Large intestine (tissue), 12 donors: ENCODE measurements at places on chromosomes 7 and 10. TPM values are rescaled to one million over a fixed set of nuclear protein-coding genes. Genes with fewer than 3 reads are reported as not detected.

- no peak overlapping the region for H3K27ac ChIP-seq
- DNase-seq, result no peak
- no peaks in the 10 kb centered on the region for H3K27me3 ChIP-seq
- no peaks in the 10 kb centered on the region for H3K36me3 ChIP-seq
Observed at GRCh38 chr10:105509517-105509916, 868.4 kb downstream of the SORCS3 start.

DNA sequence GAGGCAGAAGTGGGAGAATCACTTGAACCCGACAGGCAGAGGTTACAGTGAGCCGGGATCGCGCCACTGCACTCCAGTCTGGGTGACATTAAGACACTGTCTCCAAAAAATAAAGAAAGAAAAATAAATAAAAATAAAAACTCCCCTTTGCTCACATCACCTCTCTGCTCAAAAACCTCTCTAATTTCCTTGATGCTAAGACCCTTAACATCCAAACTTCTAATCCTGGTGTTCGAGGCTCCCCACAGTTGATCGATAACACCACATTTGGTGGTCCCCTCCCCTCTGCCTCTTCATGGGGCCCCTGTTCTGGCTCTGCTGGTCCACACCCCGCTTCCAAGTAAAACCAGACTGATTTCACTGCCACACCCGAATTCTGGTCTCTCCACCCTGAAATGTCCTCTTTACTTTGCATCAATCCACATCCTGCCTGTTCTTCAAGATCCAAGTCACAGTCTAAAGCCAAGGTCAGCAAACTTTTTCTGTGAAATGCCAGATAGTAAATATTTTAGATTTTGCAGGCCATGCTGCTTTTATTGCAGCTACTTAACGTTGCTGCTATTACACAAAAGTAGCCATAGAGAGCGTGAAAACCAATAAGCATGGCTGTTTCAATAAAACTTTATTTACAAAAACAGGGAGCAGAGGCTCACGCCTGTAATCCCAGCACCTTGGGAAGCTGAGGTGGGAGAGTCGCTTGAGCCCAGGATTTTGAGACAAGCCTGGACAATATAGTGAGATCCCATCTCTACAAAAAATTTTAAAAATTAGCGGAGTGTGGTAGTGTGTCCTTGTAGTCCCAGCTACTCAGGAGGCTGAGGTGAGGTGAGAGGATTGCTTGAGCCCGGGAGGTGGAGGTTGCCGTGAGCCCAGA is 11.8 kb downstream of the MOSPD3 start:
- H3K36me3 ChIP-seq, result no peaks in the 10 kb centered on the region
- H3K4me1 ChIP-seq, result peaks cover 6% of the 10 kb centered on the region
- H3K27me3 ChIP-seq, result no peaks in the 10 kb centered on the region
- no peak overlapping the region for H3K4me3 ChIP-seq
- no peak overlapping the region for H3K27ac ChIP-seq
- DNase-seq, result no peak

- H3K4me3 ChIP-seq, result no peak overlapping the region
- H3K27me3 ChIP-seq, result no peaks in the 10 kb centered on the region
- DNase-seq, result no peak
- no peak overlapping the region for H3K27ac ChIP-seq
- no peaks in the 10 kb centered on the region for H3K4me1 ChIP-seq
Observed at GRCh38 chr10:110056822-110057221, 49.0 kb downstream of the ADD3 start.

- DNase-seq, result peak; percentile 29
- H3K4me3 ChIP-seq, result no peak overlapping the region
- no peaks in the 10 kb centered on the region for H3K27me3 ChIP-seq
- H3K27ac ChIP-seq, result no peak overlapping the region
- no peaks in the 10 kb centered on the region for H3K4me1 ChIP-seq
Observed at GRCh38 chr7:91137153-91137787, 127.0 kb upstream of the FZD1 start.

Gene ACTR3C
- polyA plus RNA-seq, result 6.1 TPM

Gene HOGA1
- 3.2 TPM for polyA plus RNA-seq
